Chondrocyte (in vitro differentiated cells): ENCODE measurements at places on chromosomes 11 and 22. TPM values are rescaled to one million over a fixed set of nuclear protein-coding genes. Genes with fewer than 3 reads are reported as not detected.

GRCh38 chr11:21169639-21170038 lies 500.3 kb downstream of the NELL1 start:
- no peak for DNase-seq

The BRSK2 gene
- total RNA-seq: 1.8 to 6.9 TPM (median 6.0 TPM) in 3 replicates

The OR51B6 gene
- not detected in 3 replicates for total RNA-seq

DNA sequence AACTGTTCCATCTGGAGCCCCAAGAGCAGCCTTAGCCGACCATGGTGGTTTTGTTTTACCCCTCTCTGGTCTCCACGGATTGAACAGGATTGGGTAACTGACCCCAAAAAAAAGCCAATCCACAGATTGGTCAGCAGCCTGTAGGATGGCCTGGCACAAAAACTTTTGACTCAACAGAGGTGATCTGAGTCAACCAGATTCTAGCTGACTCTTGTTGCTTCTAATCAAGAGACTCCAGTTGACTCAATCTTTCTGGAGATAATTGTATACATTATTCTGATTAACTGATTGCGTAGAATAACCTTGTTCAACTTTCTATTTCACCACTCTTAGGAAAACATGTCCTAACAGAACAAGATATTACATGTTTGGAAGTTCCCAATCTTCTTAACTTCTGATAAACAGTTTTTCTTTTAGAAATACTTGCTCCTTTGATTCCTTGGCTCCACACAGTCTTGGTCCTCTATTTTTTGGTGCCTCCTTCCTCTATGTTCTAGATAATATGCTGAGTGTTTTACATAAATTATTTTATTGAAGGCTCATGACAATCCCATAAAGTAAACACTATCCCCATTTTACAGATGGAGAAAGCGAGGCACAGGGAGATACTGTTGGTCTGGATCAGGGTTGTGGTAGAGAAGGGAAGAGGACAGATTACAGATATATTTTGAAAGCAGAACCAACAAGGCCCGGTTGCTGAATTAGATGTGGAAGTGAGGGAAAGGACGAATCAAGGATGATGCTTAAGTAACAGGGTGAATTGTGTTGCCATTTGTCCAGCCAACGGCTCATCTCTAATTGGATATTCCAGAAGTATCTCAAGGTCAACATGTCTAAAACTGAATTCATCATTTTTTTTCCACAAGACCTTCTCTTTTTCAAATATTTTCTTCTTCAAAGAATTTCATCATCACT lies 11.5 kb upstream of the ZC3H12C start:
- no peak for DNase-seq

DNA sequence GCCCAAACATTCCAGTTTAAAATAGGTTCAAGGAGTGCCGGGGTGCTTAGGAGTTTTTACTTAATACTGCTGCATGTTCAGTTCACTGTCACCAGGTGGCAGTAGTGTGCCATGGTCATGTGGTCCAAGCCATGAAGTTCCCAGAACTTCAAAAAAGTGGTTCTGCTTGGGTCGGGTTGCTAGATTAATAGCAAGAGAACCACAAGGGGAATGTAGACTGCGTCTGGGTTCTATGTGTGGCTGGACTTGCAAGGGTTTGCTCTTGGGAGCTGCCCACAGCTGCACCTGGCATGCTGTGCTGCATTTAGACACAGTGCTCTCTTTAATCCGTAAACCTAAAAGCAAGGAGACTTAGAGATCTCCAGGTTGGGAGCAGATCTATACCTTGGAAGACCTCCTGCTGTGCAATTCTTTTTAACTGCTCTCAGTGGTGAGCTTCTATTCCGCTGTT lies 6.5 kb upstream of the SPON1 start:
- DNase-seq: no peak

DNA sequence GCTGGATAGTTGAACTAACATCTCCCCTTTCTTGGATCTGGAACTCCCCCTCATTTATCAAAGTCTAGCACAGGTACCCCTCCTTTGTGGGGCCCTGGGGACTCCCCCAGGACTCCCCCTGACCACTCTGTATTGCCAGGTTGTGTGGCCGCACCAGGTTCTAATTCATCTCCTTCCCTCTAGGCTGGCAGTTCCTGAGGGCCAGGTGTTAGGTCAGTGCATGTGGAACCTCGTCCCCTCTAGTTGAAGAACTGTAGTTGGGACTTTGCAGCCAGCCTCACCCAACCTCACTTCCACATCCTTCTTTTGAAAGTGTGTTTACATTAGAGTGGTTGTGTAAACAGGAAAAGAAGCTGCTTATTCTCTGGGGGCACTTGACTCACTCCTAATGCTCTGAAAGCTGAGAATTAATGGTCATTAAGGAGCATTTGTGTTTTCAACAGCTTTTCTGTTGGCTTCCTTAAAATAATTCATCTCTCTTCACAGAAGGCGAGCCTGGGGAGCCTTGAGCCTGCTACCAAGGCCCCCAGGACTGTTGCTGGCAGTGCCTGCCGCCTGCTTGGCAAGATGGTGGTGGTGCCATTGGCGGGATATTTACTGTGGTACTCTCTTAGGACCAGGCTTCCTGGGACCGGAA lies 11.8 kb downstream of the UPB1 start:
- no peak for DNase-seq
